Fibroblast of villous mesenchyme (primary cell): ENCODE measurements at places on chromosomes 5 and 9. TPM values are rescaled to one million over a fixed set of nuclear protein-coding genes. Genes with fewer than 3 reads are reported as not detected.

GRCh38 chr5:133607451-133607850, 4.9 kb downstream of the FSTL4 start:
- DNase-seq, result no peak

The AIF1L gene
- 0.32 and 0.43 TPM in 2 replicates for total RNA-seq

- peak; percentile 90 for DNase-seq
Observed at GRCh38 chr9:88197016-88197415, 58.7 kb upstream of the SPATA31C2 start.

The IFNE gene
- 1.7 and 2.3 TPM in 2 replicates for total RNA-seq

The ENHO gene
- total RNA-seq, result not detected in 2 replicates

DNA sequence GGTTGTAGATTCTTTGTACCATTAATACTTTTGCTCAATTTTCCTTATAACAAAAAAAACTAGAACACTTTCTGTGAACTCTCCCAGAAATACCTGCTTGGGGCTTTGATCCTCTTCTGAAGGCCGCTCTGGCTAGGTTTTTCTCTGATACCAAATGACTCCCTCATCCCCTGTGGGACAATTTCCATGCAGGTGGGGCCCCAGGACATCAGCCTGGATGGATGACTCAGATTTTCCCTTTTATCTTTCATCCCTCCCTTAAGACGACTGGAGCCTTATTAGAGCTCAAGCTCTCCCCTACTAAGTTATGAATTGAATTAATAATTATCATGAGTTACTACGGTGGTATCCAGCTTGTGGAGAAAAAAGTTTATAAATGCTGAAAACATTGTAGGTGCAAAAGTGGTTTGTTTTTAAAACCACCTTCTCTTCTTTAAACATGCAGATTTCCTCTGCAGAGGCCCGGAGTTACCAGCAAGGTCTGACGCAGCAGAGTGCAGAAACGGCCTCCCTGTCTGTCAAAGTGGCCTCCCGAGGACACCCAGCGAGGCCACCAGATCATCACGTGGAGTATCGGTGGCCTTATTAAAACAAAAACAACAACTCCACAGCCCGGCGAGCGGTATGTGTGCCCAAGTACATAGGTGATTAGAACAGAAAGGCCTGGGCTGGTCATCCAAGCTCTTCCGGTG, 50.8 kb upstream of the IRX4 start:
- no peak for DNase-seq

The NEUROG1 gene
- not detected in 2 replicates for total RNA-seq

- DNase-seq, result no peak
Observed at GRCh38 chr9:135743021-135743420, 41.0 kb downstream of the KCNT1 start.

GRCh38 chr9:131112374-131113154, 12.8 kb upstream of the NUP214 start:
- no peak for DNase-seq

The PCDHA9 gene
- total RNA-seq, result under 0.01 TPM in 2 replicates

DNA sequence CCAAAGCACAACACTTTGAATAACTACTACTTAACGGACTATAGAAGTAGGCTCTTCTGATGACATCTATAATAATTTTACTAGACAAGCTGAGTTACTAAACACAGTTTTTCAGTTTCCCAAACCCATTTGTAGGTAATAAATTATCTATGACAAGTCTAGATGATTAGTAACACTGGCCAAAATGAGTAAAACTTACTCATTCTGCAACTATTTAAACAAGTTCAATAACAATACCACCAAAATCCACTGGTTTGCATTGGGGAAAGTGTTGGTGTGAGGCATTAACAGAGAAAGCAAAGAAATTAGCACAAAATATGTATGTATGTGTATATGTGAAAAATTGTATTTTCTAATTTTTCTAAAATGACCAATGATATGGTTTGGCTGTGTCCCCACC, 119.3 kb downstream of the NR2F1-AS1 start:
- DNase-seq, result peak; percentile 62

DNA sequence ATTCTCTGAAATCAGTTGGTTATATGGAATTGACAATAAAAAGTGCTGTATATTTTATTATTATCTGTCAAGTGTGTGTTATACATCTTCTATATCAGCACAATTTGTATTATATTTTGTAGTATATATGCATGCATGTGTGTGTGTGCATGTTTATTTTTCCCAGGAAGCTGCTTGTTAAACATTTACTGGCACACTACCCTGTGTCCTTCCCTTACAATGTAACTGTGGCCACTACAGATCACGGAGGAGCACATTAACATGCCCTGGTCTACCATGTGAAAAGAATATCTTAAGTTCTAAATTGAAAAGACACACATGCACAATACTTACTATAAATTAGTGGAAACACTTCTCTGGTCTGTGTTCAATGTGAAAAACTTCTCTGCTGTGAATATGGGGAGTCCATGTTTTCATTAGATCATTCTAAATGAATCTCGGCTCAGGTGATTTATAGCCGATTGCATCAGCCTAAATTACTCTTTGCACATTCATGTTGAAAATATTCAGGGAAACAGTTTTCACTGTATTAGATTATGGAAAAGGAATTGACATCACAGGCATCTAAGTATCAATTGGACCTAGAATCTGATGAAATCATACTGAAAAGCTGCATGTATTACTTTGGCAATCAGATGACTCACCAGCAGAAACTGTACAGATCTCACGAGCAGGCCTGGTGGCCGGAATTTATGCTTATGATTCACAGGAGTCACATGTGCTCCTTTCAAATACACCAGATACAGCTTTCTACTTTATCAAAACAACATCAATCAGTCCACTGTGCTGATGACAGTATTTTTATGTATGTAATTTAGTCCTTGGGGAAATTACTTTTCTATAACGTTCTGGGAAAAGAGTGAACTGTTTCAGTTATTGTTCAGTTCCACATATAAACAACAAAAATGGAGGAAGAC, 39.4 kb downstream of the LURAP1L start:
- peak; percentile 100 for DNase-seq

GRCh38 chr5:95786821-95787418, 35.6 kb downstream of the GLRX start:
- DNase-seq, result peak; percentile 68

The PCDHGA6 gene
- 4.7 and 4.8 TPM in 2 replicates for total RNA-seq

The THG1L gene
- total RNA-seq, result 18.4 and 21.6 TPM in 2 replicates
